ENCODE measurements at places on chromosomes 13 and 19. TPM values are rescaled to one million over a fixed set of nuclear protein-coding genes. Genes with fewer than 3 reads are reported as not detected.
A peak's percentile ranks its signal among the peaks of the same experiment; 100 is the strongest.

The RGS9BP gene
- polyA plus RNA-seq = 0.18 TPM

GRCh38 chr13:112161521-112162301, 94.8 kb downstream of the SOX1 start:
- H3K27ac ChIP-seq = no peak overlapping the region
- H3K27me3 ChIP-seq = peaks cover 10% of the 10 kb centered on the region
- no peak for DNase-seq
- H3K4me3 ChIP-seq = no peak overlapping the region

DNA sequence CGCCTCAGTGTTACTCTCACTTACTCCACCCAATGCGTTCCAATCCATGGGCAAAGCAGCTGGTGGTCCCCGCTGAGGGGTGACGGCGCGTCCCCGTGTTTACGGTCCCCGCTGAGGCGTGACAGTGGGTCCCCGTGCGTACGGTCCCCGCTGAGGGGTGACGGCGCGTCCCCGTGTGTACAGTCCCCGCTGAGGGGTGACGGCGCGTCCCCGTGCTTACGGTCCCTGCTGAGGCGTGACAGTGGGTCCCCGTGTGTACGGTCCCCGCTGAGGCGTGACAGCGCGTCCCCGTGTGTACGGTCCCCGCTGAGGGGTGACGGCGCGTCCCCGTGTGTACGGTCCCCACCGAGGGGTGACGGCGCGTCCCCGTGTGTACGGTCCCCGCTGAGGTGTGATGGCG, 19.5 kb downstream of the CFAP97D2 start:
- no peak overlapping the region for H3K27ac ChIP-seq
- H3K4me3 ChIP-seq = no peak overlapping the region
- DNase-seq = no peak
- H3K36me3 ChIP-seq = no peaks in the 10 kb centered on the region

- H3K4me3 ChIP-seq = no peak overlapping the region
- H3K4me1 ChIP-seq = no peaks in the 10 kb centered on the region
- no peak for DNase-seq
- H3K36me3 ChIP-seq = no peaks in the 10 kb centered on the region
These were observed 79.4 kb downstream of the SCGB2B2 start for GRCh38 chr19:34597596-34597995.

GRCh38 chr13:104553186-104553585, 1487.0 kb upstream of the SLC10A2 start:
- H3K4me1 ChIP-seq = no peaks in the 10 kb centered on the region
- no peak overlapping the region for H3K4me3 ChIP-seq
- H3K27ac ChIP-seq = no peak overlapping the region
- DNase-seq = no peak
- no peaks in the 10 kb centered on the region for H3K36me3 ChIP-seq

The NDUFA3 gene
- 87.0 TPM for polyA plus RNA-seq

DNA sequence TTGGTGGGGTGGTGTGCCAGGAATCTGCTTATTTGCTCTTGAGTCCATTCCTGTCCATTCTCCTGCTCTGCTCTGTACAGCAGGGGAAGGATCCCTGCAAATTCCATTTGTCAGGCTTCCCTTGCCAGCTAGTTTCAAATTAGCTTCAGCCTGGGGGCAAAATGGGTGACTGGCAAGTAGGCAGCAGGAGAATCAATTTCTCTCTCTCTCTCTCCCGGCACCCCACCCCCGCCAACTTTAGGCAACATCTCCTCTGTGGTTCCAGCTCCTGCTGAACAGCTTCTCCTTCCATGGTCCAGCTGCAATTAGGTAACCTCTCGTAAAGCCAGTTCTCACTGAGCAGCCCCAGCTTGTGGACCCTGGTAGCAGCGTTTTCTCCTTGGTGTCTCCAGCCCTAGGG, 6.7 kb upstream of the MYCBP2 start:
- H3K4me3 ChIP-seq = no peak overlapping the region
- DNase-seq = peak; percentile 42
- peaks cover 12% of the 10 kb centered on the region for H3K4me1 ChIP-seq
- no peaks in the 10 kb centered on the region for H3K36me3 ChIP-seq
- 0 out of 2 replicates have a peak, but pooled peaks cover 8% of the 10 kb centered on the region for H3K27me3 ChIP-seq
- no peak overlapping the region for H3K27ac ChIP-seq

The SLITRK5 gene
- polyA plus RNA-seq = not detected

- no peak overlapping the region for H3K27ac ChIP-seq
- DNase-seq = no peak
- no peaks in the 10 kb centered on the region for H3K4me1 ChIP-seq
- H3K27me3 ChIP-seq = no peaks in the 10 kb centered on the region
- no peaks in the 10 kb centered on the region for H3K36me3 ChIP-seq
- H3K4me3 ChIP-seq = no peak overlapping the region
These were observed 42.8 kb downstream of the PIN1 start for GRCh38 chr19:9877780-9878510.

- H3K27me3 ChIP-seq = no peaks in the 10 kb centered on the region
- no peak overlapping the region for H3K27ac ChIP-seq
- H3K4me1 ChIP-seq = peaks cover 2% of the 10 kb centered on the region
- H3K4me3 ChIP-seq = no peak overlapping the region
- no peak for DNase-seq
These were observed 65.0 kb downstream of the TBC1D4 start for GRCh38 chr13:75417012-75417384.

- H3K4me1 ChIP-seq = no peaks in the 10 kb centered on the region
- H3K36me3 ChIP-seq = no peaks in the 10 kb centered on the region
- no peak overlapping the region for H3K27ac ChIP-seq
- no peak overlapping the region for H3K4me3 ChIP-seq
These were observed 548.6 kb upstream of the SLITRK5 start for GRCh38 chr13:87122551-87122950.

DNA sequence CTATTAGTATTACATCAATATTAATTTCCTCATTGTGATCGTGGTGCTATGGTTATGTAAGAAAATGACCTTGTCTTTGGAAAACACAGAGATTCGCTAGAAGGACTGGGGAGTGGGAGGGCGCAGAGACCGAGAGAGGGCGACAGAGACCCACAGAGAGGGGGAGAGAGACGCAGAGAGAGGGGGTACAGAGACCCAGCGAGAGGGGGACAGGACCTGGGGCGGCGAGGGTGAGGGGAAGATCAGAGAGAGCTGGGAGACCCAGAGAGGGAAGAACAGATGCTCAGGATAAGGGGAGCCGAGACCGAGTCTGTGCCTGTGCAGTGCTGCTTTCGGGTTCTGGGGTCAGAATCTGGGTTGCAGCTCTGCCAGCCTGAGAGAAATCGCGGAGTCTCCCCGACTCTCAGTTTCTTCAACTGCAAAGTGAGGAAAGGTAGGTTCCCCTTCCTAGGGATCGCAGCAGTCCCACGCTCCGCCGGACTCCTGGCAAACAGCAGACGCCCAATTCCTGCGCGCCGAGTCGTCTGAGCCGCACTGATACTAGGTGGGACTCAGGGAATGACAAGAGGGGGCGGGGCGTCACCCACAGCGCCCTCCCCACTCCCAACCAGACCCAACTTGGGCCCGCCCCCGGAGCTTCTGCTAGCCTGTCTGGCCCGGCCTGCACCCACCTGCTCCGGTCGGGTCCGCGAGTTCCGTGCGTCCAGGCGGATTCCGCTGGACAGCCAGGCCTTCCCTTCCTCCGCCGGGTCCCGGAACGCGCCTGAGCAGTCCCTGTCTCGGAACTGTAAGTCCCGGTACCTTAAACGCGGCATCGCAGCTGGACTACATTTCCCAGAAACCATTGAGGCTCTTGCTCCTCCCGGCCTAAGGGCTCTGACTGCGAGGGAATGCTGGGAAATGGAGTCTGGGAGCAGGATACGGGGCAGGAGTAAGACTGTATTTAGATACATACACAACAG, 15.3 kb downstream of the IZUMO2 start:
- no peaks in the 10 kb centered on the region for H3K4me1 ChIP-seq
- H3K4me3 ChIP-seq = peak overlapping the region; percentile 48
- H3K27ac ChIP-seq = no peak overlapping the region
- H3K36me3 ChIP-seq = no peaks in the 10 kb centered on the region
- peak; percentile 80 for DNase-seq
- H3K27me3 ChIP-seq = peaks cover 13% of the 10 kb centered on the region

GRCh38 chr19:31838163-31838815, 489.1 kb upstream of the TSHZ3 start:
- no peaks in the 10 kb centered on the region for H3K27me3 ChIP-seq
- no peak overlapping the region for H3K4me3 ChIP-seq
- DNase-seq = no peak

GRCh38 chr13:99688776-99689175, 187.5 kb downstream of the TM9SF2 start:
- no peak for DNase-seq
- H3K27me3 ChIP-seq = no peaks in the 10 kb centered on the region

DNA sequence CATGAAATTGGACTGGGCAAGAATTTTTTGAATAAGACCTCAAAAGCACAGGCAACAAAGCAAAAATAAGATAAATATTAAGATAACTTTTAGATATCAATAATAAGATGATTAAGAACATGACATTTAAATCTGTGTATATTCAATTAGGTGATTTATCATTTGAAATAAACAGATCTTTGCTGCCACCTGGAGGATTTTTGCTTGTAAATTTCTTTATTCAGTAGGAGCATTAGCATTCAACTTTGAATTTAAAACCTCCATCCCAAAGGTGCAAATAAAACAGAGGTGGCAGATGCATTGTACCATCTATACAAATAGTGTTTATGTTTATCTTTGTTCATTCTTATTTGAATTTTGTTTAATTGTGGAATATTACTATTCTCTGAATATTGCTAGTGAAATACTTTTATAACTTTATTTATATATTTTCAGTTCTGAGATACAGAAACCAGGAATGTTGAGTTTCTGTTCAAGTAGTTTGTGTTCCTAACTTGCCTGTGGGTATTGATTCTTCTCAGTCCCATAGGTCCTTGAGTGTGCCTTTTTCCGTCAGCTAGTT, 20.9 kb downstream of the COG6 start:
- H3K4me3 ChIP-seq = no peak overlapping the region
- peaks cover 43% of the 10 kb centered on the region for H3K36me3 ChIP-seq
- no peak overlapping the region for H3K27ac ChIP-seq
- H3K4me1 ChIP-seq = no peaks in the 10 kb centered on the region
- H3K27me3 ChIP-seq = no peaks in the 10 kb centered on the region
- DNase-seq = peak; percentile 19

Data from SK-N-SH (cell line).